SHP77 (cell line): ENCODE measurements at places on chromosomes 16 and 17.

DNA sequence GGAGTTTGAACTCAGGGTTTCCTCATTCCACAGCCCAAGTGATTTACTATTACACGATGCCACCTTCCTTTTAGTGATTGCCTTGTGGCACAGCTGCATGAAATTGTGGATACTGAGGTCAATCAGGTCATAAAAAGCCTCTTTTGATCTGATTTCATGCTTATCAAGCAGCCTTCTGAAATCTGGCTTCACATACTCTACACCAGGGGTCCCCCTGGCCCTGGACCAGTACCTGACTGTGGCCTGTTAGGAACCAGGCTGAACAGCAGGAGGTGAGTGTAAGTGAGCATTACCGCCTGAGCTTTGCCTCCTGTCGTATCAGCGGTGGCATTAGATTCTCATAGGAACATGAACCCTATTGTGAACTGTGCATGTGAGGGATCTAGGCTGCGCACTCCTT, 13.8 kb downstream of the SLFN5 start:
- DNase-seq: peak; percentile 6

DNA sequence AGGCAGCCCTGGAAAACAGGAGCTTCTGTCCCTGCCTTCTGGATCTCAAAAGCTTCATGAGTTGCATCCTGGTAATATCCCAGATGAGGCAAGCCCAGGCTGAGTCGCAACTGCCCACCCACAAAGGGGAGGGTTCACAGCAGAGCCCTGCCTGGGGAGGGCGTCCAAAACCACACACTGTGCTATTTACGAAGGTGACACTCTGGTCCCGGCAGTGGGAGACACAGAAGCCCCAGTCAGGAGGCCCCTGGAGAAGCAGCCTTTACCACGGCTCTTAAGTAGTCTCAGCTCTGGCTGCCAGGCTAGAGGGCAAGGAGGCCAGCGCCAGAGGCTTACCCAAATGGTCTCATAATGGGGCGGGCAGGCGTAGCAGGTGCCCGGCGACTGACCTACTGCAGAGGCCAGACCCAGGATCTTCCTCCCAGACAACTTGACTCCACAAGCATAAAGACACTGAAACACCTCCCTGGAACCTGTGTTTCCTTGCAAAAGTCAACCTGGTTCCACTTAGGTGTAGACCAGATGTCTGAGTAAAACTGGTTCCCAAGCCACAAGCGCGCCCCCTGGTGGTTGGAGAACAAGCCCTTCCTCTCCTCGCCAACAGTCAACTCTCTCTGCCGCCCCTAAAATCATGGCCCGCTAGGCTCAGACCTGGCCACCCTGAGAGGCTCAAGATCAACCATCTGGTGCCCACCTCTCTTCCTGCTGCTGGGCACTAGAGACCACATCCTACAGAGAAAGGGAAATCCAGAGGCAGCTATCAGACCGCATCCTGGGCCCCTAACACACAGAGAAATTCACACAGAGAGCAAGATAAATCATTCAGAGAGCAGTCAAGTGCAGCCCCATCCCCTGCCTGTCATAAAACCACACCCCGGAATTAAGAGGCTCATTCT, 5.2 kb downstream of the AXIN2 start:
- DNase-seq: peak; percentile 56

DNA sequence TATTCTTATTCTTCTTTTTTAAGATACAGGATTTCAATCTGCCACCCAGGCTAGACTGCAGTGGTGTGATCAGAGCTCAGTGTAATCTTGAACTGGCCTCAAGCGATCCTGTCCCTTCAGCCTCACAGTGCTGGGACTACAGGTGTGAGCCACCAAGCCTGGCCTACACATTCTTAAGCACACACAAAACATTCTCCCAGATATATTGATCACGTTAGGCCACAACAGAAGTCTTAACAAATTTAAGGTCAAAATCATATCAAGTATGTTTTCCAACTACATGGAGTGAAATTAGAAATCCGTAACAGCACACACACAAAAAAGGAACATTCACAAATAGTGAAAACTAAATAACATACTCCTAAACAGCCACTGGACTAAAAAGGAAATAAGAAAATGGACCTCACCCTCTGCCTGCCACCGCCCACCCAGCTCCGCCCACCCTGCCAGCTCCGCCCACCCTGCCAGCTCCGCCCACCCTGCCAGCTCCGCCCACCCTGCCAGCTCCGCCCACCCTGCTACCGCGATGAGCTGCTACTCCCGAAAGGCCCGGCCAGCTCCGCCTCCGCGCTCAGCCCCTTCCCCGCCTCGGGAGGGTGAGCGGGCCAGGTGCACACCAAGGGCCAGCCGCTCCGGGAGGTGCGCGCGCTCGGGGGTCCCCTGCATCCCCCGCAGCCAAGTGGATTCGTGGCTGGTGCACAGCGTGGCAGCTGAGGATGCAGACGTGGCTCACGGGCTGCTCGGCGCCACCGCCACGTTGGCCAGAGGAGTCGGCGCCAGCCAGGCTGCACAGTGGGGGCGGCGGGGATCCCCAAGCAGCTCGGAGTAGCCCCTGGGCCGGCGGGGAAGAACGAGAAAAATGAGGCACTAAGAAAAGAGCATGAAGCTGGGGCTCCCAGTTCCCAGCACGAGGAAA, 41.2 kb downstream of the C16orf87 start:
- DNase-seq: no peak

DNA sequence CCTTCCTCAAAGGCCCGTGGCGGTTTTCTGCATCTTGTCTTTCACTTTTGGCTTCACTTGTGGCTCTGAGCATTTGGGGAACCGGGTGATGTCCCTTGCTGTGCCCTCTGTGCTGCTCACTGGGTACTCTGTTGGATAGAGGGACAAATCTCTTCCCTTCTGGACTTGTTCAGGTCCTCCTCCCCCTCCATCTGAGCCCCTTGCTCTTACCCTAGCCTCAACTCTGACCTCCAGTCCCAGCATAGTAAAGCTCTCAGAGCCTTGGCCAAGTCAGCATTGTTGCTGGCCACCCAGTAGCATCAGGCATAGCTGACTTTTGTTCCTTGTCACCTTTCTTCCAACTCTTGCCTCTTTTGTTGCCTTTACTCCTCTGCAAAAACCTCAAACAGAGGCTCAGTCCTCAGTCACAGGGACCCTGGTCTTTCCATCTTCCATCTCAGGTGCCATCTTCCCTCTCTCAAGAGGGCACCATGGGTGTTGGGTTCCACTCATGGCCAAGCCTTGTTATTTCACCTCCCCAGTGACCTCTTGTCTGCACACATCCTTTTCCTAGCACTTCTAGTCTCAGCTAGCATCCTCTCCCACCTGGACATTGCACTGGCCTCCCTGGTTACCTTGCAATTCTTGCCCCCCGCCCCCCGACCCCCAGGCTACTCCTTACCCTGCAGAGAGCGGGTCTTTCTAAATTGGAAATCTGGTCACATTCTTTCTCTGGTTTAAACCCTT, 393 bp upstream of the PSMB10 start:
- DNase-seq: no peak

- no peak for DNase-seq
Measured at GRCh38 chr16:67486805-67487204, 3.5 kb upstream of the AGRP start.

DNA sequence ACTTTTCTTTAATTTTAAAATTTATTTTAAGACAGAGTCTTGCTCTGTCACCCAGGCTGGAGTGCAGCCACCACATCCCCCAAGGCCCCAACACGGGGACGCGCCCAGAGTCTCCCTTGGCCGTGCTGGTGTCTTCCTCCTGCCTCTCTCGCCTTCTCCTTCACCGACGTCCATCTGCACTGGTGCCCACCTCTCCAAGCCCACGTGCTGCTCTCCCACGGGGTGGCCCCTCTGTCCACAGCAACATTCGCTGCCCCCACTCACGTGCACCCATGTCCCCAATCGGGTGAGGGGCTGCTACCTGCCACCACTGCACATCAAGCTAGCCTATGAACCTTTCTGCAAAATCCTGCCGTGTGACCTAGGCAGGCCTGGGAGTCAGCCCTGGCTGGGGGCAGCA, 3.1 kb downstream of the TMEM204 start:
- DNase-seq: no peak

- DNase-seq: no peak
Measured at GRCh38 chr16:27318392-27319256, 4.8 kb downstream of the IL4R start.

DNA sequence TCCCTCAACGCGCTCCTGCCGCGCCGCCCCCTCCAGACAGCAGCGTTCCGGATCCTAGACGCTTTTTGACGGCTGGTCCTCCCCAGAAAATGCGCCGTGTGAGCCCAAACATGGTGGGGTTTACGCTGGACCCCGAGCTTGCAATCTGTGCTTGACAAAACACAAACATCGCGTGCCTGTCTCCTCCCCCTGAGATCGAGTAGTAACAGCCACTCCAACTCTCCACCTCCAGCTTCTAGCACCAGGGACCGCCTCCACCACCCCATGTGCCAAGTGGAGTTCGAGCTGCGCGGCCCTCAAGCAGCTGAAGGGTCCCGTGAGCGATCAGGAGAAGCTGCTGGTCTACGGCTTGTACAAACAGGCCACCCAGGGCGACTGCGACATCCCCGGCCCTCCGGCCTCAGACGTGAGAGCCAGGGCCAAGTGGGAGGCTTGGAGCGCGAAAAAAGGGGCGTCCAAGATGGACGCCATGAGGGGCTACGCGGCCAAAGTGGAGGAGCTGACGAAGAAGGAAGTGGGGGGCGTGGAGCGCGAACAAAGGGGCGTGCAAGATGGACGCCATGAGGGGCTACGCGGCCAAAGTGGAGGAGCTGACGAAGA, 656 bp upstream of the GEMIN4 start:
- peak; percentile 58 for DNase-seq

GRCh38 chr17:47095268-47095667, 93.8 kb downstream of the CDC27 start:
- no peak for DNase-seq

- DNase-seq: no peak
Measured at GRCh38 chr17:5769593-5770354, 185.5 kb upstream of the NLRP1 start.

DNA sequence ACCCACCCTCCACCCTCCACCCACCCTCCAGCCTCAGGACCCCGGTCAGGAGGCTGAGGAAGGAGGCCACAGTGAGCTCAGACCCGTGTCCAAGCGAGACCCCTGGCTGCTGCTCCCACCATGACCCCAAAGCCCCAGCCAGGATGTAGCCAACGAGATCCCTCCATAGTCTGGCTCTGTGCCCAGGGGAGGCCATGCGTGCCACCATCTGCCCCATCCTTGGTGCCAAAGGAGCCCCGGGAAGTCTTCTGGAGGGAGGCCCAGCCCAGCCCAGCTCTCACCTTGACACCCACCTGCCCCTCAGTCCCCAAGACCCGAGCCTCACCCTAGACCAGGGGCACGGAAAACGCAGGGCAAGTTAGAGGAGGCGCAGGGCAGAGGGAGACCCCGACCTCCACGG, 34.2 kb downstream of the PIEZO1 start:
- no peak for DNase-seq

- no peak for DNase-seq
Measured at GRCh38 chr17:4438162-4438944, 4.6 kb downstream of the SPNS3 start.

DNA sequence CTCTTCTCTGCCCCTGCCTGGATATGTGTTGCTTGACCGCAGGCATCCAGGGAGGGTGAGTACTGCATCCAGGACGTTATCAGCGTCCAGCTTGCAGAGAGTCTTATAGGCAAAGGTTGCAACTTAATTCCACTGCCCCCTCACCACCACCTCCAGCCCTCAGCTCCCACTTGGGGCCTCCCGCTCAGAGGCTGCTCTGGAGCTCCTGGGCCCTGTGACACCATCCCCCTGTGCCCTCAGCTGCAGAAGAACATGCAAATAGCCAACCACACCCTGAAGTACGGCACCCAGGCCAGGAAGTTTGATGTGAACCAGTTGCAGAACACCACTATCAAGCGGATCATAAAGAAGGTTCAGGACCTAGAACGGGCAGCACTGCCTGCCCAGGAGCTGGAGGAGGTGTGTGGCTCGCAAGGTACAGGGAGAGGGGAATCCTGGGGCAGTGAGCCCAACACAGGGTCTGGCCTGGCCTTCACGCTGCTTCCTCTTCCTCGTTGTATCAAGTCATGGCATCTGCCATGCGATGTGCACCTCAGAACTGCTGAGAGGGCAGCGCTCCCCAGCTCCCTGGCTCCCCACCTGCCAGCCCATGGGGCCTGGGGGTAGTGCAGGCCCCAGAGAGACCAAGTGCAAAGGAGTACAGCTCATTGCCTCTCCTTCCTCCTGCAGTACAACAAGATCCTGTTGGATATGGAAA, 9.6 kb downstream of the ACE start:
- no peak for DNase-seq

GRCh38 chr16:57689762-57690558, 4.6 kb upstream of the DRC7 start:
- DNase-seq: no peak

- no peak for DNase-seq
Measured at GRCh38 chr16:29877266-29877961, 14.4 kb upstream of the CDIPT start.

- DNase-seq: no peak
Measured at GRCh38 chr17:3980381-3981014, 16.3 kb upstream of the ATP2A3 start.

- no peak for DNase-seq
Measured at GRCh38 chr17:30580916-30581315, 103.7 kb downstream of the GOSR1 start.

DNA sequence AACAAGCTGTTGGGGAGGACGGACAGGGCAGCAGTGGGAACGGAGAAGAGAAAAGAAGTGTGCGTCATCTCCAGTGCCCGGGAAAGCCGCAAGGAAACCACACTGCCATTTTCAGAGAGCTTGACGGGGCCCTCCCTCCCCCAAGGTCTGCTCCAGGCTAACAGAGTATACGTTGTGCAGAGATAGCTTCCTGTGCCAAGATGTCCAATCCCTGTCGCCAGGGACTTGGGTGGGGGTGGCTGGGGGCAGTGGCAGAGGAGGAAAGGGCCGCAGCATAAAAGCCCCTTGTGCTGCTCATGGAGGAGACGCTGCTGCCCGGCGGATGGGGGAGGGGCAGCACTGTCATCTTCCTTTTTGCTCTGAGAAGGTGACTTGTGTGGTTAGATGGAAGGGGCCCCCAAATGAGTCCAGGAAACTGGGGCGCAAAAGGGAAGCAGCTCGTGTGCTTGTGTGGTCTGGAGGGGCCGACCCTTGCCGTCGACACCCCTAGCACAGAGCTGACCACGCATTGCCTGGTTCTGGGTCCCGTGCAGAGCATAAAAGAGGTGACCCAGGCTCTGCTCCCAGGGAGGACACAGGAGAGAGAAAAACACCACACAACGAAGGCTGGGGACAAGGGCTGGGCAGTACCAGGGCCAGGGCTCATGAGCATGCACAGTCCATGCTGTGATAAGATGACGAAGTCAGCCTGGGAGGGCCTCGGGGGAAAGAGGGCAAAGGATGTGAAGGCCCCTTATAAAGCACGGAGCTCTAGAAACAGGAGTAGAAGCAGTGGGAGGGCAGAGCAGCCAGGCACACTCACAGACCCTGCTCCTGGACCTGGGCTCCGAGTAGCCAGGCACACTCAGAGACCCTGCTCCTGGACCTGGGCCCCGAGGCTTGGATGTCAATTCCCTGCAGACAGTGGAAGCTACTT, 372.7 kb downstream of the SLC39A11 start:
- DNase-seq: no peak
